ENCODE measurements at places on chromosomes 4 and X. TPM values are rescaled to one million over a fixed set of nuclear protein-coding genes. Genes with fewer than 3 reads are reported as not detected.
A peak's percentile ranks its signal among the peaks of the same experiment; 100 is the strongest.

- no peak for DNase-seq
These were observed 55.7 kb downstream of the MCUB start for GRCh38 chr4:109615742-109616141.

GRCh38 chr4:176788971-176789370, 3.8 kb downstream of the VEGFC start:
- peak; percentile 40 for DNase-seq

GRCh38 chr4:41935652-41936021, 408 bp downstream of the TMEM33 start:
- DNase-seq, result peak; percentile 30

DNA sequence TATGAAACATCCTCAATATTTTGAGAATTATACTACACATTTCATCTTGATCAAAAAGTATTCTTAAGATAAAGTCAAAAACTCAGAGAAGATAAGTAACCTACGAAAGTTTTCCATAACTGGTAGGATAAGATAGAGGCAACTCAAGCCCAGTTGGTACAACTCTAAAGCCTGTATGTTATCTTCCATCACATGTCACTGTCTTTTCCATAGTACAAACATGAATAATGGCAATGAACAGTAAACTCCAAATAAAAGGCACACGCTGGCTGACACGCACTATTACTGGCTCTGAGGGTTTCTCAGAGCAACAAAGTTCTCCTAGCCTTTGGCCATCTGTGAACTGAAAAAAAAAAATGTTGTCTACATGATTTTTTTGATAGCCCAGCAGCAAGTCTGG, 27.2 kb downstream of the LIN54 start:
- no peak for DNase-seq

Gene HPRT1
- 62.7 TPM for total RNA-seq

Gene DGKK
- not detected for total RNA-seq

Gene PNMA6F
- total RNA-seq, result not detected

Gene FGFBP1
- 2.8 TPM for total RNA-seq

Gene SLC4A4
- 18.0 TPM for total RNA-seq

Gene FAM53A
- total RNA-seq, result 5.2 TPM

Measured in Caki2 (cell line).